Colonic mucosa (tissue), 4 donors: ENCODE measurements at places on chromosomes 11 and 22. TPM values are rescaled to one million over a fixed set of nuclear protein-coding genes. Genes with fewer than 3 reads are reported as not detected.

DNA sequence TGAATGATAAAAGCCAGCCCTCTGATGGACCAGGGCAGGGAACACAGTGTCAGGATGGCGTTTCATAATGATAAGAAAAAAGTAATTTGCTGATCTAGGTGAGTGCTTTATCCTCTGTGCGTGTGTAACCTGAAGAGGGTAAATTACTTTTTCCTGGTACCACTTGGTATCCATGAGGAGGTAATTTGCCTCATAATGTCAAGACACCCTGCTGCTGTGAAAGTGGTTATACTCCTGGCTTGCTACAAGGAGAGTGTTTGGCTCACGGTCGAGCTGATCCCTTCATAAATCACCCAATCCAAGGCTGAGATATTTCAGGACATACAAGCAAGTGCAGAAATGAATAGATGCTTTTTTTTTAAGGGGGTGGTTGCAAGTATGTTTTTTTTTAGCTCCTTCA lies 207.2 kb upstream of the PGR start:
- no peak for DNase-seq

- peak; percentile 43 for DNase-seq
Observed at GRCh38 chr11:111707039-111707690, 59.0 kb downstream of the PPP2R1B start.

DNA sequence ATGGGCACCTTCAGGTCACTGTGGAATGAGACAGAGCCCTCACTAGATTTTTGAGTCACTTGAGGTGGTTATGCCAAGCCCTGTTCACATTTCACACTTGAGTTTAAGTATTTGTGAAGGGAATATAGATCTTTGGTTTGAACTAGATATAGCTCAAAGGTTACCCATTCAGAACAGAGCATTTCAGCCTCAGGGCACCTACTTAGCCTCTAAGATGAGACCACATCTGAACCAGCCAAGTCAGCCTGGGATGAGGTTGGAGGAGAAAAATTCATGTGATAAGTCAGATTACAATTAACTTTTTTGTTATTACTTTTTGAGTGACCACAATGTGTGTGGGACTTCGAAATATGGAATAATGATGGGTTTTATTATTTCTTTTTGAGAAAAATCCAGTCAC lies 127.8 kb downstream of the TEAD1 start:
- no peak for DNase-seq

Gene CRKL
- total RNA-seq: 82.5 TPM

- no peak for DNase-seq
Observed at GRCh38 chr11:134759274-134759673, 347.2 kb upstream of the B3GAT1 start.

Gene AQP11
- 5.4 TPM for total RNA-seq

Gene C22orf39
- total RNA-seq: 21.6 TPM

GRCh38 chr11:134515081-134515960 lies 103.3 kb upstream of the B3GAT1 start:
- peak; percentile 57 for DNase-seq

DNA sequence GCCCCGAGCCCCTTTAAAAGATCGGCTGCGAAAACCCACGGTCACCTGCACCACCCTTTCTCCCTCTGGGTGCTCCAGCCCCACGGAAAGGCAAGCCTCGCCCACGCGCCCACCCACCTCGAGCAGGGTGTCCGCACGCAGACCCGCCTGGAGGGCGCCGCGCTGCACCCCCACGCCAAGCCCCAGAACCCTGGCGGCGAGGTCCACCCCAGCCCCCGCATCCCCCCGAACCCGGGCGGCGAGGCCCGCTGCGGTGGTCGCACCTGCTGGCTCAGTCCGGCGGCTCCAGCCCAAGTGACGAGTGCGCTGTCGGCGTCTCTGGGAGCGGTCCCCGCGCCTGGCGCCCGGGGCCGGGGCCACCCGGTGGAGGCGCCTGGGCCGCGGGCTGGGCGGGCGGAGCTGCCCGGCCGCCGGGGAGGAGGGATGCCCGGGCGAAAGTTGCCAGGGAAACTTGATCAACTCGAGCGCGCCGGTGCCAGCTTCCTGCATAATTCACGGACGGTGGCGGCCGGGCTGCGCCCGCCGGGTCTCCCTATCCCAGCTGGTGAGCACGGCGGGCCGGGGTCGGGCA lies 1.1 kb downstream of the SHANK2 start:
- DNase-seq: no peak

Gene CDC45
- total RNA-seq: 5.1 TPM

Gene MMP3
- 1.1 TPM for total RNA-seq

DNA sequence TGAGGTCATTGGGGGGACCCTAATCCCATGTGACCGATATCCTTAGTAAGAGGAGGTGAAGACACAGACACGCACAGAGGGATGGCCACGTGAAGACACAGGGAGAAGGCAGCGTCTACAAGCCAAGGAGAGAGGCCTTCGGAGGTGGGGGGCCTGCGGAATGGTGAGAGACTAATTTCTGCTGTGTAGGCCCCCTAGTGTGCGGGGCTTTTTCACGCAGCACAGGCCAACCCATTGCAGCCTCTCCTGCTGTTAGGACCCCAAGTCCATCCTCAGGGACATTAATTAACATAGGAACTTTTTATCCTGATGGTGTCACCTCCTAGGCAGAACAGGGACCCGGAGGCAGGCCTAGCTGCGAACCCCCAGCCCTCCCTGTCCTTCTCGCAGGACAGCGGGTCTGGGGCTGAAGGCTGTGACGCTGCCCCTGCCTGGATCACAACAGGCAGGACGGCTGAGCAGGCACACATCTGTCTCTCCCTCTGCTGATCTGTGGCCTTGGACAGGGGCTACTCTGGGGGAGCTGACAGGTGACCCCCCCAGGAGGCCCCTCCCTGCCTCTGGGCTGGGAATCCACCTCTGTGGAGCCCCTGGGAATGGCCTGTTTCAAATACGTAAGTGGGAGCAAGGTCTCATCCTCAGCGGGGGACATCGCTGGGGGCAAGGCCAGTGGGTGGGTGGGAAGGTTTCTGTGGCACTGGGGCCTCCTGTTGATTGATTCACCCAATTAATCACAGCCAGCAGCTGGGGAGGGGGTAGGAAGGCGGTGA lies 7.9 kb downstream of the ASCL2 start:
- peak; percentile 13 for DNase-seq

Gene SCN3B
- 1.2 TPM for total RNA-seq

Gene CARD16
- total RNA-seq: 40.2 TPM

Gene ANGPTL5
- total RNA-seq: not detected

Gene TMEM45B
- total RNA-seq: 191 TPM

DNA sequence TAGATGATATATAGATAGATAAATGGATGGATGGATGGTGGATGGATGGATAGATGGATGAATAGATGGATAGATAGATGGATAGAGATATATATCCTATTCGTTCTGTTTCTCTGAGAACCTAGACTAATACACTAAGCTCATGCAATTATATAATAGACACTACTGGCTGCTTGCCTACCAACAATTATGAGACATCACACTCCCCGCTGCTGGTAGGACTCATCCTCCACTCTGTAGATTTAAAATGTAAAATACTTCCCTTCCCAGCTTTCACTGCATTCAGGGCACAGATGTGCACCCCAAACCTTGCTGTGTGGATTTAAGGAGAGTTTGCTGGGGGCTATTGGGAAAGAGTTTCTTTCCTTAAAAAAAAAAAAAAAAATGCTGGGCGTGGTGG lies 28.3 kb upstream of the RCN1 start:
- no peak for DNase-seq

DNA sequence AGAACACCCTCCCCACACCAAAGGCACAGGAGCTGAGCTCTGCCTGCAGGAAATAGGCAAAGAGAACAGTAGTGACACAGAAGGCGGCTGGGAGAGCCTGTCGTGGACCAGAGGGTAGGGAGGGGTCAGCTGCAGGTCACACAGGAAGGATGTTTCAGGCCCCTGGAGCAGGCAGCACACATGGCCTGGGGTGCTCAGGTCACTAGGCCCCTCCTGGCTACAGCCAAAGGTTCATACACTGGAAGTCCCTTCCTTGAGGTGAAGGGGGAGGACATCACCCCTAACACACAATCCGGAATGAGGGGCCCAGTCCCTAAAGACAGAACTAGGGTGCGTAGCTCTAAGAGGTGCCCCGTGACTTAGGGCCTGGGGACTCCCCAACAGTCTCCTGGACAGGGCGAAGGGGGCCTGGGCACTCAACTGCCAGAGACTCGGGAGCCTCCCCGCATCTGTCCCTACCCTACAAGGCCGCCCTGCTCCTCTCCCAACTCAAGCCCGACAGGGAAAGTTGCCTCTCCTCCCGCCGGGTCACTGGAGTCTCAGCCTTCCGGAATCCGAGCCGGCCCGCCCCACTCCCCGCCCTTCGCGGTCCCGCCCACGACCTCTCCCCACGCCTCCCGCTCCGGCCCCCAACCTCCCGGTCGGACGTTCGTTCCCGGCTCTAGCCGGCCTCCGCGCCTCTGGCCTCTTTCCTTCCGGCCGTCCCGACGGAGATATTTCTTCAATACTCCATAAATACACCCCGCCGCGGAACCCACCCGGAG lies at the start of gene CYB5R2:
CYB5R2 (minus strand) TSS at position 541 of the 764 bp plus-strand sequence. CDS start 675 bp downstream, outside the sequence.
- peak; percentile 85 for DNase-seq

DNA sequence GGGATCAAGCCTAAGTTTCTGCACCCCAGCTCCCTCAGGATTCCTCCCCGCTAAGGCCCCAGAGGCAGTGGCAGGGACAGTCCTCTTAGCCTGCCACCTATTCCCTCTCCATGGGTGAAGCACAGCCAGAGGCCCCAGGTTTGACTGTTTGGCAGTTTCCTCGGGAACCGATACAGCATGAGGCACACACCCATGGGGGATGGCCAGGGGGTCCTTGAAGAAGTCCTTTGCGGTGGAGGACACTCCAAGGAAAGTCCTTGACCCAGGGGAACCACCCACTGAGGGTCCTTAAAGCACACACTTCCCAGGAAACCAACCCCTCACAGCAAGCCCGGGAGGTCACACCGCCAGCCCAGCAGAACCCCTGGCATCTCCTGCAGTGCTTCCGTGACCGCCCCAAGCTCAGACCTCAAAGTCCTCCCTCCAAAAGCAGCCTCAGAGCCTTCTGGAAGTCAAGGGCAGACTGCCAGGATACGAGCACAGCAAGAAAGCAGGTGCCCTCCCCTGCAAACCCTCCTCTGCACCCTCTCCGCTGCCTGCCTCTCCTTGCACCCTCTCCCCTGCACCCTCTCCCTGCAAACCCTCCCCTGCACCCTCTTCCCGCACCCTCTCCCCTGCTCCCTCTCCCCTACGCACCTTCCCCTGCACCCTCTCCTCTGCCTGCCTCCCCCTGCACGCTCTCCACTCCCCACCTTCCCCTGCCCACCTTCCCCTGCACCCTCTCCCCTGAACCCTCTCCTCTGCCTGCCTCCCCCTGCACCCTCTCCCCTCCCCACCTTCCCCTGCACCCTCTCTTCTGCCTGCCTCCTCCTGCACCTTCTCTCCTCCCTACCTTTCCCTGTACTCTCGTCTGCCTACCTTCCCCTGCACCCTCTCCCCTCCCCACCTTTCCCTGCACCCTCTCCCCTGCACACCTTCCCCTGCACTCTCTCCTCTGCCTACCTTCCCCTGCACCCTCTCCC lies 1.4 kb downstream of the SIGIRR start:
- no peak for DNase-seq

DNA sequence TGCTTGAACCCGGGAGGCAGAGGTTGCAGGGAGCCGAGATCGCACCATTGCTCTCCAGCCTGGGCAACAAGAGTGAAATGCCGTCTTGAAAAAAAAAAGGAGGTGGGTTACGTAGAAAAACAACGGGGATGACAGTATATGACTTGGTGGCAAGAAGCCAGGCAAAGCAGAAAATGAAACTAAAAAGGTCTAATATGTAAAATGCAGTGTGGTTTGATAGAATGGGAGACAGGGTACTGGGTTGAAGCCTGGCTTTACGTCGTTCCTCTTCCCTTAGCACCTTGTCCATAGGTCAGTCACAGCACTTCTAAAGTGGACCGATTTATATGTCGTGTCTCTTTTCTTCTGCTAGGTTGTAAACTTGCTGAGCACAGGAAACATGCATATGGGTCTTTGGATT lies 274.9 kb upstream of the ZC3H12C start:
- DNase-seq: no peak

GRCh38 chr11:5665746-5666401 lies 19.0 kb downstream of the TRIM5 start:
- DNase-seq: no peak

- DNase-seq: peak; percentile 89
Observed at GRCh38 chr22:20956258-20957101, 10.6 kb upstream of the AIFM3 start.

Gene SHISA8
- not detected for total RNA-seq

GRCh38 chr11:132780046-132780445 lies 752.3 kb downstream of the OPCML start:
- DNase-seq: no peak

DNA sequence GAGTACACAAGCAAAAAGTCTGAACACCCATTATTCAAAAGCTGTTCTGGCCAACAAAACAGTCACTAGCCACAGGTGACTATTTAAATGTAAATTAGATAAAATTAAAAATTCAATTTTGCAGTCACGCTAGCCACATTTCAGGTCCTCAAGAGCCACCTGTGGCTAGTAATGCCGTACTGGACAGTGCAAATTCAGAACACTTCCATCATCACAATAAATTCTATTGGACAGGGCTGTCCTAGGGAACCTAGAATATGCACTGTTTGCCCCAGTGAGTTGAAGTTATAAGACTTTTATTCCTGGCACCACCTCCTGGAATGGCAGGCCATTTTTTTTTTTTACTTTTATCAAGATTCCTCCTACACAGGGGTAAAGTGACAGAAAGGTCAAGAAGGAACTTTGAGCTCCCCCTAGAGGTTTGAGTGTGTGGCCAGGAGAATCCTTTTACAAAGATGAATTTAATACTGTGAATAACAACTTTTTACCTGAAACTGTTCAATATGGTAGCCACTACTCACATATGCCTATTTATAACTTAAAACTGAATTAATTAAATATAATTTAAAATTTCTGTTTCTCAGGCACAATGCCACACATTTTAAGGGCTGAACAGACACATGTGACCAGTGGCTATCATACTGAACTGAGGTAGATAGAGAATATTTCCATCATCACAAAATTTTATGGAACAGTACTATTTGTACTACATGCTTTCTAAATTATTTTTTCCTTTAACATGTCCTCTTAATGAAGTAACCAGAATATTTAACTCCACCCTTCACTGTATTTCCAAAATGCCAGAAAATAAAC lies 6.5 kb downstream of the MSANTD2 start:
- DNase-seq: peak; percentile 54

Gene C11orf86
- 23.0 TPM for total RNA-seq

Gene MPEG1
- 4.7 TPM for total RNA-seq

GRCh38 chr11:125886997-125887372 lies 483 bp upstream of the HYLS1 start:
- peak; percentile 50 for DNase-seq

DNA sequence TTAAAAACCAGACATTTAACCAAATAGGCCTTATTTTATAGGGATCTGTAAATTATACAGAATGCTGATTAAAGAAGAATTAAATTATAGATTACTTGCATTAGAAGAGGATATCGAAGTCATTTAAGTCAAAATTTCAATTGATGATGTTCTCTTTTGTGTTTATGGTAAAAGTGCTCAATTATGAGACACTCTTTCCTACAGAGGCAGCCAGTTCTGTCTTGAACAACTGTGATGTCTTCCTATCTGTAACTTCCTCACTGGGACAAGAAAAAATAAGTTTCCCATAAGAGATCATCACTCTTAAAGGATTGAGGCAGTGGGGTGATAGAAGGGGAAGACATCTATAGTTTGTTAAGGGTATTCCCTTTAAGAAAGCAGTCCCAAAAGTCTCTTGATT lies 613.5 kb downstream of the INSC start:
- no peak for DNase-seq

GRCh38 chr11:32830413-32830738 lies 649 bp downstream of the PRRG4 start:
- peak; percentile 87 for DNase-seq

Gene NECTIN1
- 53.0 TPM for total RNA-seq
